AG20443 (cell line): ENCODE measurements at places on chromosomes 7 and 10.
A peak's percentile ranks its signal among the peaks of the same experiment; 100 is the strongest.

- DNase-seq = no peak
These were observed 137.3 kb upstream of the RHOBTB1 start for GRCh38 chr10:61081301-61081700.

DNA sequence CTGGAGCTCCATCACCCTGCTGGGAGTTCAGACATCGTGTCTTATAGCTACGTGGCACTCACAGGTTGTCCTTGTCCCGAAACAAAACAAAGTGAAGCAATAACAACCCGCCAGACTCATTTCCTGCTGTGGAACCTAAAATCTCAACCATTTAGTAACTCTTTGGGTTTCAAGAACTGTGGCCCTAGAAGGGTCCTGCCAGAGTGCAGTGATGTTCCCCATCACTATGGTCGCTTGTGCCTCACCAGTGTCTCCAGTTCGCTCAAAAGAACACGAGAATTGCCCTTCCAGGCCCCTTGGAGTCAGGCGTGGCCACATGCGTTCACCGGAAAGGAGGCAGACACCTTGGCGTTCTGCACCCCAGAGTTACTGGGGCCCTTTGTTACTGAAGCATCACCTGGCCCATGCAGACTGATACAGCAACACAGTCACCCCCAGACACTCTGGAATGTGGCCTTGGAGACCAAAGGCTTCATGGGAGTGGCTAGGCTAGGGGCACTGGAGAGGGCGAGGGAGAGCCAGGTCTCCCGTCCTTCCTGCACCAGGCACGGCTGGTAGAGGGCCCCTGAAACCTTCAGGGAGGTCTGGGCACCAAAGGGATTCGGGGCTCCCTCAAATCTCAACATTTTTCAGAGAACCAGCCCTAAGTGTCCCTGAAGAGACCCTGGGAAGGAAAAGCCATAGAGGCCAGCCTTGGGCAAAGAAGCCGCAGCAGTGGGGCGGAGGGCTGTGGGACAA is 908 bp downstream of the CRYGN start:
- no peak for DNase-seq

DNA sequence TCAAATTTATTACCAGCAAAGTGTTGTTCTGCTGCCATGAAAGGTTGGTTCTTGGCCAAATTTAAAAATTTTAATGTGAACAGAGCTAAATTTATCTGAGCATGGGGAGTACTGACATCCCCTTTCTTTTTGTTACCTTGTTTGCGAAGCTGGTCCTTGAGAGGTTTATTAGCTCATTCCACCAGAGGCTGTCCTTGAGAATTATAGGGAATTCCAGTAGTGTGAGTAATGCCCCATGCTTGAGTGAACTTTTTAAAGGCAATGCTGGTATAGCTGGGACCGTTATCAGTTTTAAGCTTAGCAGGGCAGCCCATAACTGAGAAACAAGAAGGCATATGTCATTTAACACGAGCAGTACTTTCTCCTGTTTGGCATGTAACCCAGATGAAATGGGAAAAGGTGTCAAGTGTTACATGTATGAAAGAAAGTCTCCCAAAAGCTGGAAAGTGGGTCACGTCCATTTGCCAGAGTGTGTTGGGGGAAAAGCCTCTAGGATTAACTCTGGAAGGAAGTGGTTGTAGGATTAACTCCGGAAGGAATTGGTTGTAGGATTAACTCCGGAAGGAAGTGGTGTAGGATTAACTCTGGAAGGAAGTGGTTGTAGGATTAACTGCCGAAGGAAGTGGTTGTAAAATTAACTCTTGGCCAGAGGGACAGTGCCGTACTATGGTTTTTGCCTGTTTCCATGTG is 37.3 kb upstream of the AKR1C2 start:
- no peak for DNase-seq

- DNase-seq = no peak
These were observed 25.7 kb downstream of the ARL5B start for GRCh38 chr10:18684953-18685352.

GRCh38 chr7:338295-339061 is 48.5 kb downstream of the FOXL3 start:
- no peak for DNase-seq

GRCh38 chr10:3330663-3331062 is 158.1 kb upstream of the PITRM1 start:
- peak; percentile 70 for DNase-seq

DNA sequence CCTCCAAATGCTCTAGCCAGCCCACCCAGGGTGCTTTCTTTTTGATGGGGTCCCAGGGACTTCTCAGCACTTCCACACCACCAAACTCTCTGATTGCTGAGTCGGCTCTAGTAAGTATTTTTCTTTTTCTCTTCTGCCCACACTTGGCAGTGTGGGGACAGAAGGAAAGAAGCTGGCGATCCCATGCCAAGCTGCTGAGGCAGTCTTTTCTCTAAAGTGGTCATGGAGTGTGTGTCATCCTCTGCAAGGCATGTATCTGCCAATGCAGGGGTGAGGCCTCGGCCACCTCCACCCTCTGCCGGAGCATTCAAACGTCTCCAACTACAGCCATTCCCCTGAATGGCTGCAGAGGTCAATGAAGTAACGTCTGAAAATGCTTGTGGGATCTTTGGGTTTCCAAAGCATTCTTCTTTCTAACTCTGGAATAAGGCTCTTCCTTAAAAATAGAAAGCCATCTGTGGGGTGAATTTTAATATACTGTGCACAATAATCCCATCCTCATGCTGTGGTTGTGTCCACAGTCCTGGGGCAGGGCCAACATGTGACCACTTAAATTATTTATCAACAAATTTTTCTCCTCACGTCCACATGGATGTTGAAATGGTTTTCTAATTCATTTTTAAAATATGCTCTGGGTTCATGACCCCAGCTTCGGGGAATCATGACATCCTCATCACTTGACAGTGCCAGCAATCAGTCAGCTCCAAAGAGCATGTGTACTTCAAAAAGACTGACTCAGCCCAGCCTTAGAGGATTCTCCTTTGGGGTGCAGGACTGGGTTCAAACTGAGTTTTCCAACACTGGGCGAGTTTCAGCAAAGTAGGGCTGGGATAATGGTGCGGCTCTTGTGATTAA is 171.3 kb upstream of the ITGB1 start:
- peak; percentile 94 for DNase-seq

DNA sequence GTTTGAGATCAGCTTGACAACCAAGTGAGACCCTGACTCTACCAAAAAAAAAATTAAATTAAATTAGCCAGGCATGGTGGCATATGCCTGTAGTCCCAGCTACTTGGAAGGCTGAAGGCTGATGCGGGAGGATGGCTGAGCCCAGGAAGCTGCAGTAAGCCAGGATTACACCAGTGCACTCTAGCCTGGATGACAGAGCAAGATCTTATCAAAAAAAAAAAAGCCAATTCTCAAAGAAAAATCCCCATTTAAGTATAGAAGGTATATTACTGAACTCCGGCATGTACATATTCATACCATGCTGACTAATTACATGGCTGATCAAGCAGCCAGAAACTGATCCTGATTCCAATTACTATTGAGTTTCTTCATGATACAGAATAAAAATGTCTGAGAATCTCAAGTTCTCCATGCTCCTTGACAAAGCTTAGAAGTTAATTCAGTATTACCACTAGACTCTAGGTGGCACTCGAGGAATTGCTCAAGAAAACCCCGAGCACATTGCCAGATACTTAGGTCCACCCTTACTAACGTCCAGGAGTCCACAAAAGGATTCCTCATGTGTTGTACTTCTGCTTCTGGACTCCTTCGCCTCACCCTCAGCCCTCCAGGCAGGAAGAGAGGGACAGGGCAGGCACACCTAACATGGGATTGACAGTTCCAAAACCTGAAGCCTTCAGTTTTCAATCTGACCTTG is 148.9 kb downstream of the PARD3 start:
- peak; percentile 87 for DNase-seq

DNA sequence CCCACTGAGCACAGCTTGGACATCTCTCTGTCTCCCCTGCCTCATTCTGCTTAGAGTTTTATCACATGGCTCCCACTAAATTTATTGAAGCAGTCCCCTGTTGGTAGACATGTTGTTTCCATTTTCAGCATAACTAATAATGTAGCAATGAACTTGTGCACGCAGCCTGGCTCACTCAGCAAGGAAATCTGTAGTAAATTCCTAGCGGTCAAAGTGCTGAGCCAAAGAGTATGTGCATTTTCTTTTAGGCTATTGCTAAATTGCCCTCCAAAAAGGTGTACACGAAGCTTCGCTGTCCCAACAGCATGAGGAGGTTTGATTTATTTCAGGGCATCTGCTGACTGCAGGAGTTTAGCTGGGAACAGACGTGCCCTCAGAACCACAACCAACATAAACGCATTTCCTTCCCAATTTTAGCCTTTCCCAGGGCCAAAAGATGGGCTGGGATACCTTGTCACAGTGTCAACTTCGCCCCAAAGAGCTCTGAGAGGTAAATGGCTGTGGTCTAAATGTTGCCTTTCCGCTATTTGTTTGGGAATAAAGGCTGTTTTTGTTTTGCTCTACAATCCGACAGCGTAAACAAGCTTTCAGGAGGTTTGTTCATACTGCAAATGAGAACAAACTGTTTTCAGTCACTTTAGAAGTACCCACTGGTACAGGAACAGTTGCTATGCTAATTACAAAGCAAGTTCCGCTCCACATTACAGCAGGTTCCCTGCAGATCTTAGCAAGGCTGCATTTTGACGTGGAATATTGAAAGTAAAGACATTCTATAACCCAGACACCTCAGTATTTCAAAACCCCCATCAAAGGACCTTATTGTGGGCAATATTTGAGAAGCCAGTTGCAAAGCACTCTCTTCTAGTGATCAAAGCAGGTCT is 16.8 kb downstream of the VSIR start:
- DNase-seq = no peak

DNA sequence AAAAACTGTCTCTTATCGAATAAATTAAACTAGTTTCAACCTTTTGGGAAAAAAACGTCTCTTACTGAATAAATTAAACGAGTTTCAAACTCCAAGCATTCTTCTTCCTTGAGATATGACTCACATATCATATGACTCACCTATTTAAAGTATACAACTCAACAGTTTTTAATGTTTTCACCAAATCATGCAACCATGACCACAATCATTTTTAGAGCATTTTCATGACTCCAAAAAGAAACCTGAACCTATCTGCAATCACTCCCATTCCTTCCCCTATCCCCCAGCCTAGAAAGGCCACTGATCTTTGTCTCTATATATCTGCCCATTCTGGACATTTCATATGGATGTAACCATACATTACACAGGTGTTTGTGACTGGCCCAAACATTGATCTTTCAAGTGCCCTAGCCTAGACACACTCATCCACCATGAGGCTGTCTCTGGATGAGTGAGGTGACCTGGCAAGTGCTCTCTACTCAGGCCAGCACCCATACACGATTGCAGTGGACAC is 115.3 kb downstream of the PIP4K2A start:
- peak; percentile 60 for DNase-seq

DNA sequence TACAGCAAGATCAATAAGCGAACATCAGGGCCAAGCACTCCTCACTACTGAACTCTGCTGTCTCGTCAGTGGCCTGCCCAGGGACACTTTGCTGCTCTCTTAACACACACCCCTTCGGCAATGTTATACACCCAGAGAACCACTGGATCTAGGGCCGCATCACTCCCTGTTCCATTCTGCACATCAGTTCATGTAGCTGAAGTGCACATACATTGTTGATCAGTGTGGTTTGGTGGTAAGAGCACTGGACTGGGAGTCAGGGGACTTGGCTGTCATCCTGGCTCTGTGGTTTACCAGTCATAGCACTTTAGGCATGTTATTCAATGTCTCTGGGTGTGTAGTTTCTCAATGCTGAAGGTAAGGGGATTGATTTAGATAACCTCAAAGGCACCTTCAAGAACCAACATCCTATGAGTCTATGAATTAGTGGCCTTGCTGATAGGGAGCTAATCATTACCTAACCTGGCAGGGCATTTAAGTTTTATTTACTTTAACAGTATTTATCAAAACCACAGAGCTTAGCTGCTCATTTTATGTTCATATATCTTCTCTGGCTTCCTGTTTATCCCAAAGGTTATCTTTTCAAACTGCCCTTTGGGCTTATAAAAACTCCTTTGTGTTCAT is 24.8 kb downstream of the DUSP5 start:
- no peak for DNase-seq

DNA sequence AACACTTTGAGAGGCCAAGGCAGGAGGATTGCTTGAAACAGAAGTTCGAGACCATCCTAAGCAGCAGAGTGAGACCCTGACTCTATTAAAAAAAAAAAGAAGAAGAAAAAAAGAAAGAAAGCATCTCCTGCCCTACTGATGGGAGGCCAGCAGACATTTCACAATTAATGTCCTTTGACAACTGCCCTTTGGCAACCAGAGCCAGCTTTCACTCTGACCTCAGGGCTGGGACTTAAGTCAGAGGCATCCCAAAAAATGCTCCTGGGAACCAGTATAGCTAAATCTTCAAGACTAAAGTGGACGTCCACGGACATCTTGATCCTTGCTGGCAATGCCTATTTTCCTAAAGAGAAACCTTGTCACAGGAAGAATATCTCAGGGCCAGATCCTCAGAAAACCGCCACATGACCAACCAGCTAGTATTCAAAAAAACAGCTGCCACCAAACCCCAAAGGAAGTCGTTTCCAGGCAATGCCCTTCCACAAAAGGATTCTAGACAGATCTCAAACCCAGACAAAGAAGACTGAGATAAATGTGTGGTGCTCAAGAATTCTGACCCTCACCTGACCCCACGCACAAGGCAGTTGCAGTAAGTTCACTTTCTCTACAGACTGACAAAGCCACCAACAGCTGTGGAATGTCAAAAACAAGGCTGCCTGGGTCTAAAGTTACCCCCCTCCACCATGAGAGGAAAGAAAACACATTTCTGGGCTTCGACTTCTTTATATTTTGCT is 18.4 kb downstream of the GFRA1 start:
- DNase-seq = no peak

GRCh38 chr10:95513008-95513589 is 48.1 kb downstream of the SORBS1 start:
- DNase-seq = no peak

DNA sequence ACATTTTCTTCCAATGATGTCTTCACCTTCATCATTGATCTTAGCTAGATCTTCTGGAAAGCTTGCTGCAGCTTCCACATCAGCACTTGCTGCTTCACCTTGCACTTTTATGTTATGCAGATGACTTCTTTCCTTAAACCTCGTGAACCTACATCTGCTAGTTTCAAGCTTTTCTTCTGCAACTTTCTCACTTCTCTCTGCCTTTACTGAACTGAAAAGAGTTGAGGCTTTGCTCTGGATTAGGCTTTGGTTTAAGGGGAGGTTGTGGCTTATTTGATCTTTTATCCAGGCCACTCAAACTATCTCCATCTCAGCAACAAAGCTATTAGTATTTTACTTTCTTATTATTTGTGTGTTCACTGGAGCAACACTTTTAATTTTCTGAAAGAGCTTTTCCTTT is 125.5 kb upstream of the POM121L12 start:
- no peak for DNase-seq

- DNase-seq = peak; percentile 40
These were observed 17.3 kb downstream of the KDM7A start for GRCh38 chr7:140159497-140159896.

- DNase-seq = no peak
These were observed 35.8 kb upstream of the SDHAF3 start for GRCh38 chr7:97081521-97082300.

GRCh38 chr7:76232698-76233097 is 31.0 kb downstream of the SRRM3 start:
- DNase-seq = no peak
